ENCODE measurements at places on chromosomes 7 and 10.

DNA sequence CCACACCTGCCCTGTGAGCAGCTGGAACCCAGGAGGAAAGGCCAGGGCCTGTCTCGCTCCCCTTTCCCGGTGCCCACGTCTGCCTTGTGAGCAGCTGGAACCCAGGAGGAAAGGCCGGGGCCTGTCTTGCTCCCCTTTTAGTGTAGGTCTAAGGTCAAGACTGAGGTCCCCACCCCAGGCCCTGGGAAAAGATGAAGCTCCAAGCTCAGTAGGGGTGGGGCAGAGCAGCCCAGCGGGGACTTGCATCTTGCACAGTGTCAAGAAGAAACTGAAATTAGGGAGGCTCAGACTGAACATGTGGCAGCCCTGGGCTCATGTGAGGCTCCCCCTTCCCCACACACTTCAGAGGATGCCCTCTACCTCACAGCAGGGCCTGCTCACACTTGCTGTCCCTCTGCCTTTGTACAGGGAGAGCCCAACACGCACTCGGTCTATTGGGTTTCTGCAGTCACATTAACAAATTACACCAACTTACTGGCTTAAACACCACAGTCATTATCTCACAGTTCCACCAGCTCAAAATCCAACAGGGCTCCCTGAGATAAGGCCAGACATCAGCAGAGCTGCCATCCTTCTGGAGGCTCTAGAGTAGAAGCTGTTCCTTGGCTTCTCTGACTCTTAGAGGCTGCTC is 12.4 kb downstream of the POLL start:
- DNase-seq = no peak

- DNase-seq = no peak
These were observed 20.8 kb downstream of the KIFBP start for GRCh38 chr10:69009360-69009759.

- DNase-seq = no peak
These were observed 573.9 kb downstream of the GATA3 start for GRCh38 chr10:8628351-8628750.

DNA sequence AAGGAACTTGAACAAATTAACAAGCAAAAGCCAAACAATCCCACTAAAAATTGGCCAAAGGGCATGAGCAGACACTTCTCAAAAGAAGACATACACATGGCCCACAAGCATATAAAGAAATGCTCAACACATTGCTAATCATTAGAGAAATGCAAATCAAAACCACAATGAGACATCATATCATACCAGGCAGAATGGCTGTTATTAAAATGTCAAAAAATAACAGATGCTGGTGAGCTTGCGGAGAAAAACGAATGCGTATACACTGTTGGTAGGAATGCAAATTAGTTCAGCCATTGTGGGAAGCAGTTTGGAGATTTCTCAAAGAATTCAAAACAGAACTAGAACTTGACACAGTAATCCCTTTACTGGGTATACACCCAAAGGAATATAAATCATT is 311.7 kb upstream of the HPS1 start:
- DNase-seq = no peak

GRCh38 chr7:107939573-107940489 is 48.8 kb downstream of the DLD start:
- no peak for DNase-seq

DNA sequence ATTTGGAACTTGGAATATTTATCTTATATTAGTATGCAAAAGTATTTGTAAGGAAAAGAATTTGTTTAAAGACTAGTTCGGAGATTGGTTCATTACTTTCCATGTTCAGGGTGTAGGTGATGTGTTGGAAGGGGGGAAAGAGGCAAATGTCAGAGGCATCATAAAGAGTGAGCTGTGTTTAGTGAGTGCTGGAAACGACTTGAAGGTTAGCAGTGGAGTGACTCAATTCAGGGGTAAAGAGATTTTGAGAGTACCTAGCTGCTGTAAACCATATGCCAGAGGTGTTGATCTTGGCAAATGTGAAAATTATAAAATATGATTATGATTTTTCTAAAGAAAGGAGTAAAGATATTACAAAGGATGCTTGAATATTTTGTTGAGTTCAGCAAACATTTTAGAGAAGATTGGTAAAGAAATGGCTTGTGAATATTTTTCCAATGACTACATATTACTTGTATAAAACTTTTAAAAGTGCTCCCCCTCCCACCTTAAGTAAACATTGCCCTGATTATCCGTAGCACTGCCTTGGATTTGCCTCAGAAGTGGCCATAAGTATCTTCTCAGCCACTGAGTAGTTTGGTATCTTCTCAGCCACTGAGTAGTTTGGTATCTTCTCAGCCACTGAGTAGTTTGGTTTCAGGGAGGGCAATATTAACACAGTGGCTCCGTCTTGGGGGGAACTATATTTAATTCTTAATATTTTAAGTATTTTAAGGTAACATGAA is 51.5 kb downstream of the ZNRF2 start:
- no peak for DNase-seq
